ENCODE measurements at places on chromosomes 7 and 10.

DNA sequence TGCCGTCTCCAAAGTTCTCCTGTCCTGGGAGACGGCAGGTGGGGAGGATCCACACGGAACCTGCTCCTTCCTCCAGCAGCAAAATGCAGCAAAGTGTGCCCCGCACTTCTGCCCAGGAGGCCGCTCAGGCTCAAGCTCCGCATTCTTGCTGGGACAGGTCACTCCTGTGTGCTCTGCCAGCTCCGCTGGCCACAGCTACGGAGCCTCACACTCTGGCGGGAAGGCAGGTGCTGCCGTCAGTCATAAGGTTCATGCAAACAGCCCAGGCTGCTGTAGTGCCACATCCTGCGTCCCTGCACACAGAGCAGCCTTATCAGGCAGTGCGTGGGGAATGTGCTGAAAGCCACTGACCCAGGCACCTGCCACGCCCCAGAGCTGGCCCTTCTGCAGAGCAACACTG, 22.4 kb downstream of the ADGRA1 start:
- DNase-seq = no peak

DNA sequence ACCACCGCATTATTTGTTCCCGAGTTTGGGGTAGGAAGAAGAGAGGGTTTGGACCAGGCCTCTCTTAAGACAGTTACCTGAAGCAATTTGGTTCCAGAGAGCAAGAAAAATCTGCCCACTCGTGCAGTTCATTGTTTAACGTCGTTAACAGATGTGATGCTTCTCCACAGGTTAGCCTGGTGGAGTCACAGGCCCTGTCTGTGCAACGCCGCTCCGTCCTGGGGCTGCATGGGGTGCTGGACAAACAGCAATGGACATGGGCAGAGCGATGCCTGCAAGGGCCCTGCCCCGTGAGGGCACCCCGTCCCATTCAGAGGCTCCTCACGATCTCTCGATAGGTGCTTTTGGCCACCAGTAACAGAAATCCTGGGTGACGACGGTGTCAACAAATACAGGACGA, 9.7 kb downstream of the FOXL3 start:
- DNase-seq = no peak

GRCh38 chr10:132382231-132382922, 14.6 kb upstream of the PWWP2B start:
- DNase-seq = peak; percentile 50

- DNase-seq = peak; percentile 30
Observed at GRCh38 chr10:7826971-7827370, 8.7 kb downstream of the TAF3 start.

DNA sequence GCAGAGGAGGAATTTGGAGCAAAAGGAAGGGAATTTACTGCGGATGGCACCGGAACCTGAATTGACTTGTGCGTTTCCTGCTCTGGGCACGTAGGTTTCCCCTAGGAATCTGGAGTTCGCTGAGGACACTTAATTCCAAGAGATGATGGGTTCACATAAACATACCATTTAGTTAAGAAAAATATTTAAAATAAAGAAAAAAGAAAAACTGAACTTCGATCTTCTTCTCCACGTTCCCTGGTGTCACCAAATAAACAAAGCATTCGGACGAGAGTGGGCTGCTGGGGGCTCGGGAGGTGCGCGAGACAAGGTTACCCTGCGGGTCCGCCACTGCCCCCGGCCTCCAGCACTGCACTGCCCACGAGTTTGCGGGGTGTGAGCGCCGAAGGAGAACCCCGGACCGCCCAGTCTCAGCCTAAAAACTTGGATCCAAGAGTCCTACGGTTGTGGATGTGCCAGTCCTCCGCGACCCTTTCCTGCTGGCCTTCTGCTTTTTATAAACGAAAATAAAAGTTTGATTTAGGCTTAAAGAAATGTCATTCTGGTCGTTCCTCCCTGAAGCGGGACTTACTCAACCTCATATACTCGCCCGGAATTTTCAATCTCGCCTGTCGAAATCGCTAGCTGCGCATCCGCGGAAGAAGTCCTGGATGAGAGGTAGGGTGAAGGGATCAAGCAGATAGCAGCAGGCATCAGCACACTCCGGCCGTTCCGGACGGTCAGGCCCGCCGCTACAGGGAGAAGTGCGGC, 30.3 kb downstream of the SKIDA1 start:
- peak; percentile 18 for DNase-seq

GRCh38 chr10:124619802-124620490, 124.2 kb downstream of the FAM53B start:
- DNase-seq = peak; percentile 23

DNA sequence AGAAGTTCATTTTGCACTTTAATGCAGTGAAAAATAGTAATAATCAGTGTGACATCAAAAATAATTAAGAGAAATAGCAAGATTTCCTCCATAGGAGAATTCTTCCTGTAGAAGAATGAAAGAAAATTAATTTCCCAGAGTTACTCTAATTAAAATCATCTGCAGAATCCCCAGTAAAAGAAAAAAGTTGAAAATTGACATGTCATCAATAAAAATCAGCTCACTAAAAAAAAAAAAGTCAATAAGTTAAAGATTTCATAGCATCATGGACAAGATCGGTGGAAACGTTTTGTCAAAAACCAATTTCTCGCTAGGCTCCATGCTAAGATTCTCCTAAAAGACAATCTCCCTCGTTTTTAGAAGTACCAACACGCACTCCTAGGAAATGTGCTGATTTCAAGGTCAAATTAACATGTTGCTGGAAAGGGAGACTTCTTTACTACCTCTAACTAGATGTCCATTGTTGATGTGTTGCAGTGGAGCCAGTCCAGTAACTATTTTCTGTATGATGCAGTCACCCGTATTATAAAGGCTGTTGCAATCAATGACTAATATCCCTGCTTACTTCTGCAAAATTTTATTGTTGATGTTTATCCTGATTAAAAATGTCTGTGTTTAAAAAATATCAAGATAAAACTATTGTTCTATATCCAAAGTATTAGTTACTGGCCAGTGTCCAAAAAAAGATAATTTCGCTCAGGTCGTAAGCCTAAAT, 591.9 kb upstream of the MGMT start:
- DNase-seq = peak; percentile 20

DNA sequence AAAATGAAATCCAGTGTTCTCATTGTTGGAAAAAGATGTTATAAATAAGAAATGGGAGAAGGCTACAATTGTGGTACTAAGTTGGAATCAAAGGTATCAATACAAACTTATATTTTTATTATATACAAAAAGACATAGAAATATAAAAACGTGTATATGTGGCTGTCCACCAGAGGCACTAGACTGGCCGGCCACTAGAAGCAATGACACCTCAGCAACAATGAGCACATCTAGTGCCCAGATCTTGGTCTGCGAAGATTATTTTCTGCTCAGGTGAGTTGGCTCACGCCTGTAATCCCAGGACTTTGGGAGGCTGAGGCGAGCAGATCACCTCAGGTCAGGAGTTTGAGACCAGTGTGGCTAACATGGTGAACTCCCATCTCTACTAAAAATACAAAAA, 21.6 kb downstream of the IDE start:
- no peak for DNase-seq

GRCh38 chr10:122148876-122149560, 122.1 kb upstream of the BTBD16 start:
- no peak for DNase-seq

DNA sequence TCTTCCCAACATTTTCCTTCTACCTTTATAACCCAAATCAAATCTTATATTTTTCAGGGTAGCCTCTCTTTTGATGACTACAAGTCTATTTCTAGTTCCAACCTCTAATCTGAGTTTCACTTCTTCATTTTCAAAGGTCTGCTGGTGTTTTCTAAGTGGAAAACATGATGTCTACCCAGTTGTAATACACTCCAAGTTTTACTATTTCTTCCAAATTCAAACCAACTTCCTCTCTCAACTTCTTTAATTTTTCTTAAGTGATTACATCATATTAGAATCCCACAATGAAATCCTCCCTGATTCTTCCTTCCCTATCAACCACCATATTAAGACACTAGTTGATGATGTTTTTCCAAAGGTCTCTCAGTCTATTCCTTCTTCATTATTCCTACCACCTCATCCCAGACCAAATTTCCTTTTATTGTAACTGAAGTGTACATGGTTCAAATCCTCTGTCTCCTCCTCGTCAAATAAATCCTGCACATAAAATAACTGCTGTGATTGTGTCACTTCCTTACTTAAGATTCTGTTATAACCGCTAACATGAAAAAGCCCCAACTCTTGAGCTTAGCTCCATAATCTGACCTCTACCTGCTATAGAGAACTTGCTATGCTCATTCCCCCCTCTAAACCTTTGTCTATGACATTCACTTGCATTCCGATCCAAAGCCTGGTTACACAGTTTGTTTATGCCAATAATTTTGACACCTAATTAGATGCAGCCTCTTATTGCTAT, 12.7 kb downstream of the TAS2R38 start:
- DNase-seq = no peak

DNA sequence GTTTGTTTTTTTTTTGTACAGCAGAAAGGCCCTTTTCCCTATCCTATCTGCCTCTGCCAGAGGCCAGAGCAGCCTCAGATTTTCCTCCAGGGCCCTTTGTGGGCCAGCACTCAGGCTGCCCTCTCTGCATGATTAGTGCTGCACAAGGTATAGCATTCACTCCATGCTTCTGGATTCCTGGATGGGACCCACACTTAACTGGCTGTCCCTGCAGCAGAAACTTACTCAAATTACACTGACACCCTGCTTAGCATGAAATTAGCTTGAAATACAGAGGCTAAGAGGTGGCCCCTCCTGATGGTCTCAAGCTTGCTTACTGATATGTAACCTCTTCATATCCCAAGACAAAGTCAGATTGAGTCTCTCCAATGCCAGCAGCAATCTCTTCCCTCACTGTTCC, 239.3 kb downstream of the SORCS1 start:
- DNase-seq = no peak

DNA sequence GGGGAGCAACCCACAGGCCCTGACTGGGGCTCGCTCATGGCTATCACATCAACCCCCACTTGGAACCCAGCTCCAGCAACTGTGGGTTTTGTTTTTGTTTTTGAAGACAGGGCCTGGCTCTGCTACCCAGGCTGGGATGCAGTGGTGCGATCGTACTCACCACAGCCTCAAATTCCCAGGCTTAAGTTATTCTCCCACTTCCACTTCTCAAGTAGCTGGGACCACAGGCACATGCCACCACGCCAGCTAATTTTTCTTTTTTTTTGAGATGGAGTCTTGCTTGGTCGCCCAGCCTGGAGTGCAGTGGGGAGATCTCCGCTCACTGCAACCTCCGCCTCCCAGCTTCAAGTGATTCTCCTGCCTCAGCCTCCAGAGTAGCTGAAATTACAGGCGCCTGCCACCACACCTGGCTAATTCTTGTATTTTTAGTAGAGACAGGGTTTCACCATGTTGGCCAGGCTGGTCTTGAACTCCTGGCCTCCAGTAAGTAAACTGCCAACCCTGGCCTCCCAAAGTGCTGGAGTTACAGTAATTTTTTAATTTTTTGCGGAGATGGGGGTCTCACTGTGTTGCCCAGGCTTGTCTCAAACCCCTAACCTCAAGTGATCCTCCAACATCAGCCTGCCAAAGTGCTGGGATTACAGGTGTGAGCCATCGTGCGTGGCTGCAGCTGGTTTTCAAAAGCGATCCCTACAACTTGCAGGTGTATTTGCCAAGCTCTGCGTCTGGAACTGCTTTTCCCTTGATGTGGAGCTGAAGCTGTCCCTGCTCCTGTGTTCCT, 228.7 kb downstream of the SKIDA1 start:
- DNase-seq = no peak

GRCh38 chr7:36473454-36474282, 84.0 kb downstream of the ANLN start:
- DNase-seq = peak; percentile 79

DNA sequence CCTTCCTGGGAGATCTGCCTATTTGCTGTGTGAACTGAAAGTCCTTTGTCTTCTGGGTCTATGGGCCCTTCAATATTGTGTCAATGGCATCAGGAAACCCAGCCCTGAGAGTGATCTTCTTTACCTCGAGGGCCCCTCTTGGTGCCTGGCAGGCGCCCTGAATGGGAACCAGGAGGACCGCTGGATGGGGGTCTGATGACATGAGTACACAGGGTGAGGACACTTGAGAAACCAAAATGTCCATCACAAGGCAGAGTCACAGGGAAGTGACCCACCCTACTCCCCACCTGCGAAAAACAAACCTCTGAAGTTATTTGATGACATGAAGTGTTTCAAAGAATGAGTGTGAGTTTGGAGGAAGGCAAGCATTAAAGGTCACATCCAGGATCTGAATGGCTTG, 17.3 kb downstream of the SFTPA1 start:
- DNase-seq = no peak

GRCh38 chr10:30862486-30862885, 169.2 kb downstream of the ZNF438 start:
- peak; percentile 13 for DNase-seq

GRCh38 chr7:151010307-151011096, 13.8 kb downstream of the ATG9B start:
- no peak for DNase-seq

GRCh38 chr7:141738592-141739013, 445 bp downstream of the SSBP1 start:
- DNase-seq = no peak

DNA sequence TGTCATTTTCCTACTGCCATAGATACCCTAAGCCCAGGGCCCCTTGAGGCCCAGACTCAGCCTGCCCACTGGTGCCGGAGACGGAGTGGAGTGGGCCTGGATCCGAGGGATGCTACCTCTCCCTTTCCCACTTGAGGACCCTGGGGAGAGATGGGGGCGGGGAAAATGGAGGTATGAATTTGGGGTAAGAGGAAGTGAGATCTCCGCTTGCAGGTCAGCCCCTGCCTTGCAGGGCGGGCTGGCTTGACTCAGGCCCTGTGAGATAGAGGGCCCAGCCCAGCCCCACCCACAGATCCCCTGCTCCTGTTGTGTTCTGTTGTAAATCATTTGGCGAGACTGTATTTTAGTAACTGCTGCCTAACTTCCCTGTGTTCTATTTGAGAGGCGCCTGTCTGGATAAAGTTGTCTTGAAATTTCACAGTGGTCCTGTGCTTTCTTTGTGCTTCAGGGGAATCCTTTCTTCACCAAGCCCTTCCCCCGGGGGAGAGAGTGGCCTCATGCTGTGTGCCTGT, 13.2 kb downstream of the YKT6 start:
- no peak for DNase-seq

DNA sequence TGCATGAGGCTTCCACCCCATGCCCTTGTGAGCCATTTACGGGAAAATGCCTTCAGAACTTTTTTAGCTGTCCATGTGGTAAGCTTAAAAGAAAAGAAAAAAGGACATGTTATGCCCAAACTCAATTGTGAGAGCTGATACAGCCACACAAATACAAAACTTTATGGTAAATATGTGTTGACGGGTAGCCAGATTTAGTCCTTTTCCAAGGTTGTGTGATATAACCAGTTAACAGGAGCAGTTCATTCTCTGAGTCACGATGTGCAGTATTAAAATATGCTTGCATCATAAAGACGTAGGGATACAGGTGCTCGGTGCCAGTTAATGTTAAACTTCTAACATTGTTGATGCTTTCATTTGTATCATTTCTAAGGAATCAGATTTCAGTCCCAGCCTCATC, 350.4 kb downstream of the DNAJB6 start:
- DNase-seq = peak; percentile 5

GRCh38 chr10:99526861-99527504, 5.8 kb upstream of the NKX2-3 start:
- no peak for DNase-seq

- peak; percentile 46 for DNase-seq
Observed at GRCh38 chr7:77867537-77867865, 68.9 kb downstream of the PHTF2 start.

All from bronchial epithelial cell (primary cell).